ENCODE measurements at places on chromosomes 11 and 22. TPM values are rescaled to one million over a fixed set of nuclear protein-coding genes. Genes with fewer than 3 reads are reported as not detected.

SCUBE2 gene
- total RNA-seq = not detected

CHCHD10 gene
- 155 TPM for total RNA-seq

LRRC74B gene
- total RNA-seq = not detected

JRKL gene
- 11.6 TPM for total RNA-seq

ADAMTS15 gene
- total RNA-seq = 0.47 TPM

LRRN4CL gene
- 0.71 TPM for total RNA-seq

MMP8 gene
- not detected for total RNA-seq

RTN4RL2 gene
- total RNA-seq = 3.6 TPM

C11orf65 gene
- not detected for total RNA-seq

KRTAP5-7 gene
- total RNA-seq = not detected

DDX10 gene
- total RNA-seq = 31.7 TPM

SMTNL1 gene
- total RNA-seq = not detected

CCDC134 gene
- total RNA-seq = 18.4 TPM

ADM gene
- 2.0 TPM for total RNA-seq

- DNase-seq = peak; percentile 80
Measured at GRCh38 chr22:20268279-20269012, at the start of gene RTN4R. RTN4R (minus strand) TSS chr22:20268318; CDS start chr22:20268092, 226 bp downstream.

GRCh38 chr22:31143537-31143936 lies 3.2 kb upstream of the PLA2G3 start:
- DNase-seq = no peak

DNA sequence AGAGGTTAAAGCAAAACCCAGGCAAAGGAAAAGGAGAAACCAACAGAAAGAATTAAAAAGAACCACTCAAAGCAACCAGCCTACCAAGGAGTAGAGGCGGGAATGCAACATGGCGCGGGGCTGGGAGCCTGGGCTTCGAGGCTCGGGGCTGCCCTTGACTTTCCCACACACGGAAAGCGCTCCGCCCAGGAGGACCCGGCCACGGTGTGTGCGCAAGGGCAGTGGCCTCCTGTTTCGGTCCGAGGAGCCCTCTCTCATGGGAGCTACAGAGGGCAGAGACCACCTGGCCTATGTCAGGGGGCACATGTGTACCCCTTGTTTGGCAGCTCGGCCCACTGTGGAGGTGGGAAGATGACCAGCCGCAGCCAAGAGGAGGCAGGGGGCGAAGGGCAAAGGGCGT lies 55.9 kb downstream of the APOL1 start:
- DNase-seq = no peak

DNA sequence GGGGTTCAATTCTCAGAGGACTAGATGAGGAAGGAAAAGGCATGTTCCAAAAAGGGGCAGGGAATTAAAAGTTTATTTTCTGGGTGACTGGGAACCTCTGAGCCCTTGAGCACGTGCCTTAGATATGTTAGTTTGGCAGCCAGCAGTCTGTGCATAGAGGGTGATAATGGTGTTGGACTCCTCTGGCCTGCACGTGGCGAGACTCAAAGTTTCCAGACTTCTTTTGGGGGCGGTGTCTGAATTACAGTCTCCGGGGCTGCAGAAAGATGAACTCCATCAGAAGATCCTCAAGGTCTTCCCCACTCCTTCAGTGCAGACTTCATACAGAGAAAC lies 861 bp upstream of the ZNRF3 start:
- DNase-seq = no peak

- no peak for DNase-seq
Measured at GRCh38 chr11:121892863-121893262, 223.2 kb downstream of the BLID start.

GRCh38 chr11:67240576-67241389 lies 25.5 kb upstream of the GRK2 start:
- peak; percentile 79 for DNase-seq

- no peak for DNase-seq
Measured at GRCh38 chr22:36860821-36861659, at the start of gene NCF4. NCF4 (plus strand) TSS chr22:36861006; CDS start chr22:36861172, 166 bp downstream.

DNA sequence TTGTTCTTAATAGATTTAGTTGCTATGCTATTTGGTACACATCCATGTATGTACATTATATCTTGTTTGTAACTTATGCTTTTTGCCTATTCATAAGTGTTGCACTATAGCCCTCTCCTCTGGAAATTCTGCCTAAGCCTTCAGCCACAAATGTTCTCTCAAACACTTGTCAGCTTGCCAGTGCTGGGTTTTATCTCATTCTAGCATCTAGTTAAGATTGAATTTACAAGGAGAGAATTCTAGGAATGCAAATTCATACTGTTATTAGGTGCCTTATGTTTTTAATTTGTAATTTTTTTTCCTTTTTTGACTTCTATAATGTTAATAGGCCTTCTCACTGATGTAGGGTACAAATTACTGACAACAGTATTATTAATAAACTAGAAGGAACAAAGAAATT lies 14.6 kb upstream of the CTSC start:
- no peak for DNase-seq

- DNase-seq = no peak
Measured at GRCh38 chr11:111417766-111418435, 38.8 kb upstream of the POU2AF1 start.

- no peak for DNase-seq
Measured at GRCh38 chr22:19674929-19675253, 39.4 kb upstream of the SEPTIN5 start.

GRCh38 chr11:10382518-10382917 lies 72.5 kb upstream of the AMPD3 start:
- peak; percentile 17 for DNase-seq

DNA sequence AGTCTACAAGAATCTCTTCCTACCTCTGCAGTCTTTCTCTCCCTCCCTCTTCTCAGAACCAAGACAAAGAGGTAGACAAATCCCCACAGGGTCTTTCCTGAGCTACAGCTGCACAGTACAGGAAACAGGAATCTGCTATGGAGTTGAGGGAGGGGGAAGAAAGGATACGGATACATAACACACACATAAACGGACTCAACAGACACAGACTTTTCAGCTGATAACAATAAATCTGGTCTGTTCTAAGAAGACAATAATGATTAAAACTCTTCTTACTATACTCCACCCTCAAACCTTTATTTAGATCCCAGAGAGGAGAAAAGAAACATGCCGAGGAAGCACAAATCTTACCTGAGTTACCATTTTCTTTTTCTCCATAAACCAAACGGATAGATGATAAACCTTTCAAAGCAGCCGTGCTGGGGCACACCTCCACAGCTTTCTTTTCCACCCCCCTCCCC lies 122.2 kb downstream of the APOL5 start:
- DNase-seq = no peak

- no peak for DNase-seq
Measured at GRCh38 chr11:123129920-123130319, 65.1 kb downstream of the CLMP start.

- no peak for DNase-seq
Measured at GRCh38 chr11:117839936-117840813, 15.6 kb upstream of the FXYD2 start.

GRCh38 chr11:14669958-14670357 lies 26.4 kb downstream of the PDE3B start:
- DNase-seq = no peak

DNA sequence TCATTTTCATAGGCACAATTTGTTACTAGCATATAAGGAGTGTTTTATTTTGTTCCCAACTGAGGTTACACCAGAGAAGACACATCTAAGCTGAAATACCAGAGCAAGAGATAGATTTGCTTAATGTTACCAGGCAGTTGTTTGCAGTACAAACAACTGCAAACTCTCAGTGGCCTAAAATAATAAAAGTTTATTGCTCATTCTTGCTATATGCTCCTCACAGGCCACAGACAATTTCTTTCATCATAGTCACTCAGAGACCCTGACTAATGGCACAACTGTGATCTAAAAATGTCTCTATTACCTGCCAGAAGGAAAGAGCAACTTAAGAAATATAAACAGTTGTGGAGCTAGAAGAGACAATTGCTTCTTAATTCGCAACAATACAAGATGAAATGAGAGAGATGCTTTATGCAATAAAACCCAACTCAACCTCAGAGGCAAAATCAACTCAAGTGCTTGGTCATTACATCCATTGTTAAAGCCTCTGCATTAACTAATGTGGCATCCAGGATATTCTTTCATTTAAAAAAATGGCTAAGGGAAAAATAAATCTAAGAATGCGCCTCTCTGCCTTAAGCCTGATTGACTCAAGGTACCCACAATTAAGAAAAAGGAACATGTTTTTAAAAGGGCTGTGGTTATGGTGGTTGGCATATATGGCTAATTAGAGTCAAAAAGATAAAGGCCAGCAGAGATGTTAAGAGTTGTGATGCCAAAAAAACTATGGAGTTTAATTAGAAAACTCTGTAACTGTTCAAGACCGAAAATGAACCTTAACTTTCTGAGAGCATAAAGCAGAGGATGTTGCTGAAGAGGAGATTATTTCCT lies 103.7 kb downstream of the CD44 start:
- DNase-seq = no peak

DNA sequence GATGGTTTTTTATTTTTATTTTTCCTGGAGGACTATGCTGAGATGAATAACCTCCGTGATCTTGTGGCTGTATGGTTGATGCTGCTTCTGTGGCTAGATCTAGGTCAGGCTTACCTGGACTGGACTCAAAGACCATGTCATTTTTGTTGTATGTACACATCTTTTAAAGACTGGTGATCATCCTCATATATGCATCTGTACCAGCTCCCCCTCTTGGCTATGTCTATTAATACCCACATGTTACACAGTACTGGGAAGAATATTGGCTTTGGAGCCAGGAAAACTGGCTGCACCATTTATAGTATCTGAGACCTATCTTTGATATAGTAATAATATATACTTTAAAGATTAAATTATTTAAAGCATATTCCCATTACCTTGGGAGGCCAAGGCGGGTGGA lies 18.4 kb upstream of the PITPNB start:
- no peak for DNase-seq

DNA sequence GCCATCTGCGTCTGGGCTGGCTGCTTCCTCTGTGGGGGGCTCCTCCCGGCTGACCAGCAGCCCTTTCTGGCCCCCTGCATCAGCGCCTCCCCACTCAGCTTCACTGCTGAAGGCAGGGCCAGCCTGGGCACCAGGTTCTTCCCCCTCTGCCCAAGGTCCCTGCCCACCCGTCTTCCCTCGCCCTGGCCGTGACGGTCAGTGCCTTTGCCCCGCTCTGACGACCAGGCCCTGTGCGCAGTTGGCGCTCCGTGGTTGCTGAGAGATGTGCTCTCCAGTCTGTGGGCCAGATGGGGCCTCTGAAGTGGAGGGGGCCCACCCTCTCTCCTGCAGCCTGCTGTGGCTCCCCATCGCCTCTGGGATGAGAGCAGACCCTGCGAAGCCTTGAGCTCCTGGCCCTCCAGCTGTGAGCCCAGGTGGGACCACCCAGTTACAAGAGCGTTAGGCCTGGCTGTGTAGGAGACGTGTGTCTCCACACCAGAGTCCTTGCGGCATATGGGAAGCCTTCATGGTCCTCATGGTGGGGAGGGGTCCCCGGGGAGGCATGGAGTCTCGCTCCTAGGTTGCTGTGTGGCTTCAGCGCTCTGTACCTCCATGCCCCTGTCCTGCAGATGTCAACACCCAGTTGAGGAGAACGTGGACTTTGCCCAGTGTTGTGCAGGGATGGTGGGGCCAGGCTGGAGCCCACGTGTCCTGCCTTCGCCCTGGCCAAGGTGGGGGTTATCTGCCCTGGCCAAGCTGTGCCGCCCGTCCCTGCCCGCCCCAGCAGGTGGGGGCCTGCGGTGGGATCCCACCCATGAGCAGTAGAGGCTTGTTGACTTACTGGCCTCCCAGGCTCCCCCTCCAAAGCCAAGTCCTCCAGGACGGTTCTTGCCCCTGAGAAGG lies 14.2 kb downstream of the LRP5 start:
- no peak for DNase-seq

GRCh38 chr11:130383344-130384211 lies 44.8 kb downstream of the ADAMTS8 start:
- peak; percentile 14 for DNase-seq

DNA sequence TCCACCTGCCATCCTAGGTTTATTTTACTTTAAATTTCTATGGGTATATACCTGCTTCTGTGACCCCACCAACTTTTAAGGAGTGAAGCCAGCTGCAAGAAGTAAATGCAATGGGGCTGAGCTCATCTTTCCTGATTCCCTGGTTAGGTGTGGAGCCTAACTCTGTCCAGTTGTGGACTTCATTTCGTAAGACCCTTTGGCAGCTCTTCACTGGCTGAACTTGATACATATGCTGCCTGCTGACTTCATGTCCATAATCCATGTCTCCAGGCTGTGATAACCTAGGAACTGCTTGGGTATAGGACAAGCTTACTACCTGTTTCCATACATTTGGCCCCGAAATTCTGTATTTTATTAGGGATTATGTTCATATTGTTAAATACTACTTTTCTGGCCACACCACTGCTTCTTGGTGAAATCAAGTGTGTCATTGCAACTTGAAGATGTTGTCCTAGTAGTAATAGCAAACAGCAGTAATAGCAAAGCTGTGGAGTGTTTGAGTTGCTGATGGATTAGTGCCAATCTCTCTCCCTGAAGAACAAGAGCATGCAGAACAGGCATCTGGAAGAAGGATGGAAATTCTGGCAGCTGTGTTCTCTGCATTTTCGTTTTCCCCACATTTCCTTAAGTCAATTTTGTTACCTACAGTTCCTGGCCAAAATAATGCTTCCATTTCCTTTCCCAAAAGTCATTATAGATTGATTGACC lies 31.2 kb downstream of the LDLRAD3 start:
- no peak for DNase-seq

- no peak for DNase-seq
Measured at GRCh38 chr11:43962383-43963278, 20.2 kb downstream of the C11orf96 start.

GRCh38 chr11:124934862-124935547 lies 842 bp downstream of the HEPACAM start:
- no peak for DNase-seq

DNA sequence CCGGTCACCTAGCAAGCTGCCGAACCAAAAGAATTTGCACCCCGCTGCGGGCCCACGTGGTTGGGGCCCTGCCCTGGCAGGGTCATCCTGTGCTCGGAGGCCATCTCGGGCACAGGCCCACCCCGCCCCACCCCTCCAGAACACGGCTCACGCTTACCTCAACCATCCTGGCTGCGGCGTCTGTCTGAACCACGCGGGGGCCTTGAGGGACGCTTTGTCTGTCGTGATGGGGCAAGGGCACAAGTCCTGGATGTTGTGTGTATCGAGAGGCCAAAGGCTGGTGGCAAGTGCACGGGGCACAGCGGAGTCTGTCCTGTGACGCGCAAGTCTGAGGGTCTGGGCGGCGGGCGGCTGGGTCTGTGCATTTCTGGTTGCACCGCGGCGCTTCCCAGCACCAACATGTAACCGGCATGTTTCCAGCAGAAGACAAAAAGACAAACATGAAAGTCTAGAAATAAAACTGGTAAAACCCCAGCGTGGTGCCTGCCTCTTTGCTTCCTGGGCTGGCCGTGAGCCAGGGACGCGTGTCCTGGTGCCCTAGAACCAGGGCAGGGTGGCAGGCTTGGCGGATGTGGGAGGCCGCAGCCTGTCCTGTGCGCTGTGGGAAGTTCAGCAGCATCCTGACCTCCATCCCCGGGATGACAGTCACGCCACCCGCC lies 13.2 kb downstream of the CCND1 start:
- DNase-seq = peak; percentile 38

Measured in Calu3 (cell line).